ENCODE measurements at places on chromosomes 7 and 10.
A peak's percentile ranks its signal among the peaks of the same experiment; 100 is the strongest.

DNA sequence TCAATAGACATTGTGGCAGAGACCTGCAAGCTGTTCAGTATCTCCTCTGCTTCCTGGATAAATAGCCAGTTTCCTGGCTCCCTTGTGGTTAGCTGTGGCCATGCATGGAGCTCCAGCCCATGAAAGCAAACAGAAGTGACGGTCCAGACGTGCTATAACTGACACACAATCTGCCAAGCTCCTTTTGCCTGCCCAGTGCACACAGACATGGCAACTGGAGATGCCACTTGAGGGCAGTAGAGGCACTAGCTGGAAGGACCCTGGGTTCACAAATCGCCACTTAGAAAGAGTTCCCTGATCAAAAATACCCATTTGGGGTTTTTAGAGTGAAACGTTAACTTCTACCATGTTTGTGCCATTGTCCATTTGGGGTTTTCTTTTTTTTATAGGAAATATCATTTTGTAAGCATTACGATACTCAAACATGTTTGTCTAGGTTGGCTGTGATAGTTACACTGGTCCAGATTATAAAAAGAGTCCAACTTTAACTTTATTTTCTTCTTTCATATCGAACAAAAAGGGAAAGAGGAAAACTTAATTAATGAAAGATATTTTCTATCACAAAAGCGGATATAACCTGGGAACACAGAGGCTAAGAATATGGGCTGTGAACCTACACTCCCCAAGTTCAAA, 31.3 kb downstream of the KIN start:
- peak; percentile 2 for DNase-seq

- DNase-seq: no peak
Observed at GRCh38 chr7:57354679-57355338, 95.2 kb upstream of the ZNF716 start.

GRCh38 chr7:23971031-23971430, 261.0 kb downstream of the STK31 start:
- no peak for DNase-seq

DNA sequence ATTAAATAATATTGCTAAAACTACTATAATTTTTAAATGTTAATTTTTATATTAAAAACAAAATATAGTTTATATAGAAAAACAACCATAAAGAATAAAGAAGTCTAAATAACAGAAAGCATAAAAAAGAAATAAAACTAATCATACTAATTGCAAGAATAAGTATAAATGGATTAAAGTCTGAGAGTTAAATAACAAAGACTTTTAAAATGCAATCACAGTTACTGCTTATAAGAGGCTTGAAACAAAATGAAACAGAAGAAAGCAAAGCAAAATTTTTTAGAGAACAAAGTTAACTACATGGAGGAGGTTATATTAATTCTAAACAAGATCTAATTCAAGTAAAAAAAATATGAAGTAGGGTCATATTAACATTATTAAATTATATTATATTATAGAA, 41.1 kb downstream of the PRR15 start:
- DNase-seq: no peak

GRCh38 chr7:76129366-76129765, 72.3 kb upstream of the SRRM3 start:
- DNase-seq: no peak

GRCh38 chr7:65453341-65454030, 79.8 kb downstream of the ZNF92 start:
- no peak for DNase-seq

DNA sequence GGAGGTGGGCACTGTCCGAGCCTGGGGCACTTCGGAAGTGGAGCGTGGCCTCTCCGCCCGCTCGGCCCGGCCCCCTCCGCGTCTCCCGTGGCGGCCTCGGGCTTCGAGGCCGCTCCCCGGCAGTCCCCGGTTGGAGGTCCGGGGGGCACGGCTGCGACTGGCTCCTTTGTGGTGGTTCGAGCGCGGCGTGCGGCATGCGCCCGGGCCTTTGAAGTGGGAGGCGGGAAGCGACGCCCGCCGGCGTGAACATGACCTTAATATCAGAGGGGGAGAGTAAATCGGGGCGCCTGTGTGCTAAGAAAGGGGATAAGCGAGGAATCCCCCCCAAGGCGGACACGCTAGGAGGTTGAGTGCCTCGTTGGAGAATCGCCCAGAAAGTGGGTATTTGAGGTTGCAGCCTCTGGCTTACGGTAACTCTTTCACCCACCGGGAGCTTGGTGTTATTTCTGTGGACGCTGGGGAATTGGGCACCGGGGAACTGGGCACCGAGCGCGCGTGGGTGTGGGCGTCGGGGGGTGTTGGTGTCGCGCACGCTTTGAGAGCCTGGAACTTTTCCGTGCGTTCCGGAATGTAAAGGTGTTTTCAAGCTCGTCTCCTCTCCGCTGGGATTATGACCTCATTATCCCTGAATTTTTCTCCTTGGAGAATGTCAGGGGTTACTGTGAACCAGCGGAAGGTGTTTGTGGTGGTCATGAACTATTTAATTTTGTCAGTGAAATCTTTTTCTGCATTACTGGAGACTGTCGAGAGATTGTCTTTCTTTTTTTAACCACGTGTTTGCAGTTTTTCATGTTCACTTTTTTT, 660 bp downstream of the SUV39H2 start:
- DNase-seq: peak; percentile 16

DNA sequence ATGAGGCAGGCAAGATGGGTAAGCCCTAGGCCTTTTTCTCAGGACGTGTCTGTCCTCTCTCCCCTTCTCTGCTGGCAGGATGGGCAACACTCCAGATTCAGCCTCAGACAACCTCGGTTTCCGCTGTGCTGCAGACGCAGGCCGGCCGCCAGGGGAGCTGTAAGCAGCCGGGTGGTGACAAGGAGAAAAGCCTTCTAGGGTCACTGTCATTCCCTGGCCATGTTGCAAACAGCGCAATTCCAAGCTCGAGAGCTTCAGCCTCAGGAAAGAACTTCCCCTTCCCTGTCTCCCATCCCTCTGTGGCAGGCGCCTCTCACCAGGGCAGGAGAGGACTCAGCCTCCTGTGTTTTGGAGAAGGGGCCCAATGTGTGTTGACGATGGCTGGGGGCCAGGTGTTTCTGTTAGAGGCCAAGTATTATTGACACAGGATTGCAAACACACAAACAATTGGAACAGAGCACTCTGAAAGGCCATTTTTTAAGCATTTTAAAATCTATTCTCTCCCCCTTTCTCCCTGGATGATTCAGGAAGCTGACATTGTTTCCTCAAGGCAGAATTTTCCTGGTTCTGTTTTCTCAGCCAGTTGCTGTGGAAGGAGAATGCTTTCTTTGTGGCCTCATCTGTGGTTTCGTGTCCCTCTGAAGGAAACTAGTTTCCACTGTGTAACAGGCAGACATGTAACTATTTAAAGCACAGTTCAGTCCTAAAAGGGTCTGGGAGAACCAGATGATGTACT, 13.1 kb downstream of the PHKG1 start:
- no peak for DNase-seq

DNA sequence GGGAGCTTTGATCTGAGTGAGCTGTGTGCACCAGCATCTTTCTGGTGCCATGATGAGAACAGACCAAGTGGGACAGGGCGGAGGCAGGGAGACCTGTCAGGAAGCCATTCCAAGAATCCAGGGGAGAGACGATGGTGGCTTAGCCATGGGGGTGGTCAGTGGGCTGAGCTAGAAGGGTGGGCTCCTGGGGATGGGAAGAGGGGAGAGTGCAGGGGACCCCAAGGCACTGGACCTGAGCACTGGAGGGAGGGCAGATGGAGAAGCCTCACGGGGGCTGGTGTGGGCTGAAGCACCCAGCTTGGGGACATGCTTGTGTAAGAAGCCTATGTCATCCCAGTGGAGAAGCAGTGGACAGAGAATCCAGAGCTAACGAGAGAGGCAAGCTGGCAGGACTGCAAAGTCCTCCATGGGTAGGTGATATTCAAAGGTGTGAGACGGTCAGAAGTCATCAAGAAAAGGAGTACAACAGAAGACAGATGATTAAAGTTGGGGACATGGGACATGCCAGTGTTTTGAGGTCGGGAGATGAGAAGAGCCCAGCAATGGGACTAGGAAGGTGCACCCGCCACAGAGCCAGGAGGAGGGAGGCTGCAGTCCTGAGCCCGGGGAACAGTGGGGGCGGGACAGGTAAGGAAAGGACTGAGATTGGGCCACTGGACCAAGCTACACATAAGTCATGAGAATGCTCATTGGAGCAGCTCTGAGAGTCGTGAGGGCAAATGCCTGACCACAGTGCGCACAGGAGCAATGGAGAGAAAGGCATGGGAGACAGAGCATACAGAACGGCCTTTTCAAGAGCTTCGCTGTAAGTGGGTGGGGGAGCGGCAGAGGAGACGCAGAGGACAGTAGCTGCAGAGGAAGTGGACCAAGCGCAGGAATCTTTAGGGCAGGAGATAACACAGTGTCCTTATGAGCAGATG, 72.0 kb downstream of the GRID1 start:
- no peak for DNase-seq

GRCh38 chr10:11625019-11625735, 13.7 kb upstream of the USP6NL start:
- DNase-seq: no peak

GRCh38 chr10:124266468-124267230, 152.1 kb downstream of the OAT start:
- no peak for DNase-seq

DNA sequence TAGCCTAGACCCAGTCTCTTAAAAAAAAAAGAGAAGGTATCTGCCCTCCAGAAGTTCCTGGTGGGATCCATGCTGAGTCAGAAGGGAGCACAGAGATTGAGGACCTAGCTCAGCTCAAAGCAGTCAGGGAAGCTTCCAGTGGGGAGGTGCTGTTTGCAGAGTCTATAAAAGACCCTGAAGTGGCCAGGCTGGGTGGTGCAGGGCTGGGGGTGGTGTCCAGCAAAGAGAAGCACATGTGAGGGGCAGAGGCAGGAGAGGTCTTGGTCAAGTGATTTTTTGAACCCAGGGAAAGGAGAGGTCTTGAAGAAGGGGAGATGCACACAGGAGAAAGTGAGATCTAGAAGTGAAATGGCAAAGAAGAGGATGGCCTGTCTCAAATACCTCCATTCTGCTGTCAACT, 130.4 kb upstream of the PODXL start:
- no peak for DNase-seq

DNA sequence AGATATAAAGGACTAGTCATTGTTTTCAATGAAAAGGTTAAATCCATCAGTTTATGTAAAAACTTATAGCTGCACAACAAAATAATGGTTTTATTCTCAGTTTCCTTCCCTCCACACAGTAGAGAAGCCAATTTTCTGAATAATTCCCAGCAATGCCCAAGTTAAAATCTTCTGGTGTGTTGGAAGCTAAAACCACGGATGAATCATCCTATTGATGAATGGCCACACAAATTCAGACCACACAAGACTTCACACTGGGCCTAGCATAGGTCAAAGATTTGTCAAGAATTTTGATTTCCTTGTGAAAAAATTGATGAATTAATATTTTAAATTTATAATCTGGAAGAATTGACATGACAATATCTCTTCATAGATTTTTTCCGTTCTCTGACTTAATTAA, 617.6 kb downstream of the INHBA start:
- DNase-seq: no peak

- no peak for DNase-seq
Observed at GRCh38 chr7:55591282-55591931, 19.1 kb upstream of the VOPP1 start.

- DNase-seq: no peak
Observed at GRCh38 chr10:111600772-111601171, 523.9 kb downstream of the ADRA2A start.

- DNase-seq: no peak
Observed at GRCh38 chr10:71582019-71582418, 137.6 kb downstream of the C10orf105 start.

DNA sequence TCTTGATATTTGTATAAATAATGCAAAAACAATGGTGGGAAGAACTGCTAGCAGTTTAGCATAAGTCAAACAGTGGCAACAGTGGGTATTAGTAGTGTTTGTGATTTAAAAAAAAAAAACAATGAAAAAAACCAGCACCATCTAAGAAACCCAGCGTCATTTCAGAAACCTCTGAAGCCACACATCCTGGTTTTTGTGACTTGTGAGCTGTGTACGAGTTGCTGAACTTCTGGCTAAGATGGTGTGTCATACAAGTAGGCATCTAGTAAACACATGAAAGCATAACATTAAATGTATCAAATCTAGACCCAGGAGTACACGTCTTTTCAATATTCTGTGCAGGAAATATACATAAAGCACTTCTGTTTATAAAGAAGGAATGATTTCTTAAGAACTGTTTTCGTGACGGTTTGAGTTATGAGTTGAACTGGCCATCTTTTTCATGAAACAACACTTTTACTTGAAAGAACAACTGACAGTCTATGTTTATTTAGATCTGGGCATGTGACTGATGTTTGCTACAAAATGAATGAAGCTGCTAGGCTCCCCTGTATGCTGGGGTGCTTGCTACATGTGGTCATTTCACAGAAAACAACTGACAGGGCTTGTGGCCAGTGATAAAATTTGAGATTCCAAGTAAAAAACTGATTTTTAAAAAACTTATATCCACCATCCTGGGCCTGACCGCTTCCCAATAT, 143.5 kb downstream of the PIP4K2A start:
- no peak for DNase-seq

GRCh38 chr7:141251957-141252356, 178.1 kb downstream of the TMEM178B start:
- no peak for DNase-seq

GRCh38 chr10:129207297-129207696, 259.7 kb upstream of the MGMT start:
- no peak for DNase-seq

- no peak for DNase-seq
Observed at GRCh38 chr7:68216051-68216450, 1219.4 kb downstream of the TYW1 start.

DNA sequence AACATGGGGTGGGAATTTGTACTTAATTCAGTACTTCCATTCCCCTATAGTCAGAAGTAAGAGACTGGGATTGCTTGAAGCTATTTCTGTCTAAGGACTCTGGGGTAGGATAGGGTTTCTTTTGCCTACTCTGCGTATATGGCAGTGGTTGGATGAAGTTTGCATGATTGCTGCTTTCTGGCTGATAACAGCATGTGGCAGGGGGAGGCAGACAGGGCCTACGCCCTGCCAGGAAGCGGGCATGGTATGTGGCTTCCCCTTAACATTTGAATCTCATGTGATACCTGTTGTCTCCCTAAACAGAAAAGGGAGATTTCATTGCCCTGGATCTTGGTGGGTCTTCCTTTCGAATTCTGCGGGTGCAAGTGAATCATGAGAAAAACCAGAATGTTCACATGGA, 57.1 kb downstream of the TACR2 start:
- no peak for DNase-seq

DNA sequence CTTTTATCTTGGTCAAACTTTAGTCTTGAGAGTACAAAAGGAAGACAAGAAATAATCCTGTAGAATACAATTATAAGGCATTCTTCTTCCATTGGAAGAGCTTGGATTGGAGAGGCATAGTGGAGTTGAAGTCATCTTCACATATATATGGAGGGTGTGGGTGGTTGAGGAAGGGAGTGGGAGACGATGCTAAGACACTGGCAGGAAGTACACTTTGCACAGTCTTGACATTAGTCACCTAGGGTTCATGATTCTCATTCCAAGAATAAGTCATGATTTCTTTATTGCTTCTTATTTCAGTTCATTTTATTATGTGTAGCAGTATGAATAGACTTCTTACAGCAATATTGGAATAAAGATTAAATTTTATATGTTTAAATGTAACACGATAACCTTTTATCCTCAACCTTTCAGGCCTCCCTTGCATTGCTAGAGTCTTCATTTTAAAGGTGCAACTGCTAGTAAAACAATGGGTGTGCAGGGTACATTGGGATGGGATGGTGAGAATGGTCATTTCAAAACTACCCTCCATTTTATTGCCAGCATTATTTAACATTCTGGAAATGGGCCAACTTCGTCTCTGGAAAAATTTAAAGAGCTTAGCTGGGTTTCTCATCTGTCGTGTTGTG, 12.3 kb upstream of the SLC26A3 start:
- no peak for DNase-seq
